ENCODE measurements at places on chromosomes 2 and 18. TPM values are rescaled to one million over a fixed set of nuclear protein-coding genes. Genes with fewer than 3 reads are reported as not detected.

DNA sequence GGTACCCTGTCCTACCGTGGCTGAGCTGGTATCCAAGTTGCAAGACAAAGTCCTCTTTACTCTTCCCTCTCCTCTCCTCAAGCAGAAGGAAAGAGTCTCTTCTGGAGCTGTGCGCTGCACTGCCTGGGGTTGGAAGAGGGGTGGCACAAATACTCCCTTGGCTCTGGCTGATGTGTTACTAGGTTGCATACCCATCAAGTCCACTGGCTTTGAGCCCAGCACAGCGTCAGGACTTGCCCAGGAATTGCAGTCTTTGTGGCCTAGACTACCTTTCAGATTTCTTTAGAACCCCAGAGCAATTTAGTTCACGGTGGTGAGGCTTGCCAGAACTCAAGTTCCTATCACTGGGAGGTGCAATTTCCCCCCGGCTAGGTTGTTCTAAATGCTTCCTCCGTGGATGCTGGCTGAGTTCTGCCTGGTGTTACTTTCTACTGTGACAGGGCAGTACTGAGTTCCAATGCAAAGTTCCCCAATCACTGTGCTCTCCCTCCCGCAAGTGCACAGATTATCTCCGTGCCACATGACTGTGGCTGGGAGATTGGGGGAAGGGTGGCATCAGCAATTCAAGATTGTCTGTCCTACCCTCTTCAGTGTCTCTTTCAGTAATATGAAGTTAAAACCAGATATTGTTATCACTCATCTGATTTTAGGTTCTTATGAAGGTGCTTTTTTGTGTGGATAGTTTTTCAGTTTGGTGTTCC, 13.4 kb downstream of the MYO3B start:
- H3K4me3 ChIP-seq = no peak overlapping the region
- no peaks in the 10 kb centered on the region for H3K4me1 ChIP-seq
- no peaks in the 10 kb centered on the region for H3K36me3 ChIP-seq
- no peak for DNase-seq

CRYGC gene
- not detected for total RNA-seq

DNA sequence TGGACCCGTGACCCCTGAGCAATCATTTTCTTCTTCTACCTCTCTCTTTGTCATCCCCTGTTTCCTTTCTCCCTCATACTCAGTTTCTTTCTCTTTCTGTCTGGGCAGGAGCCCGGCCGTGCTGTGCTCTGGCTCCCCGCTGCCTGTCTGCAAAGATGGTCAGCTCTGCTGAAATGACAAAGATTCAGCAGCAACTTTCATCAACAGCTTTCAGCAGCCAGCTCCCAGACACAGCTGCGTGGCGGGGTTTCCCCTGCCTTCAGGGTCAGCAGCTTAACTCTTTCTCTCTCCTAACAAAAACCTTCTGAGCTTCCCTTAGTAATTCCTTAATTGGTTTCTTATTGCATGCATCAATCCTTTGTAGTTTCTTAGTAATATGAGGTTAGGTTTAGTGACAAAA, 1234.4 kb downstream of the CNTNAP5 start:
- DNase-seq = no peak
- H3K4me1 ChIP-seq = no peaks in the 10 kb centered on the region
- H3K36me3 ChIP-seq = no peaks in the 10 kb centered on the region
- no peaks in the 10 kb centered on the region for H3K27me3 ChIP-seq
- no peak overlapping the region for H3K4me3 ChIP-seq

TUBA3E gene
- total RNA-seq = not detected

Data from endothelial cell of umbilical vein (primary cell).